ENCODE measurements at places on chromosomes 12 and 14.

DNA sequence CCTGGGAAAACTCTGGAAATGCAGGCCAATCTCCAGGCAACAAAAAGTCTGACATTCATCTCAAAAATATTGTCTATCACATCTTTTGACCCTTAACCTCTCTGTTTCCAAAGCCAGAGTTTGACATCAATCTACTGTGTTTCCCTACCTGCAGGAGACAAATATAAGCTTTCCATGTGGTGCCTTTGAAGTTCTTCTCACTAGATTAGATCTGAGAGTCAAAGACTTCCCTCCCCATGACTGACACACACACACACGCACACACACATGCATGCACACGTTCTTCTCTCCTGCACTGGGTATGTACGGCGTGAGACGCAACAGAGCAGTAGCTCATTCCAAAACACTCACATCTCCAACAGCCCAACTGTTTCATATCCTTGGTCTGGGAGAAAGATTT, 8.1 kb upstream of the ITPR2 start:
- DNase-seq: no peak

- peak; percentile 60 for DNase-seq
These were observed 42.5 kb downstream of the SMIM41 start for GRCh38 chr12:52121824-52122539.

DNA sequence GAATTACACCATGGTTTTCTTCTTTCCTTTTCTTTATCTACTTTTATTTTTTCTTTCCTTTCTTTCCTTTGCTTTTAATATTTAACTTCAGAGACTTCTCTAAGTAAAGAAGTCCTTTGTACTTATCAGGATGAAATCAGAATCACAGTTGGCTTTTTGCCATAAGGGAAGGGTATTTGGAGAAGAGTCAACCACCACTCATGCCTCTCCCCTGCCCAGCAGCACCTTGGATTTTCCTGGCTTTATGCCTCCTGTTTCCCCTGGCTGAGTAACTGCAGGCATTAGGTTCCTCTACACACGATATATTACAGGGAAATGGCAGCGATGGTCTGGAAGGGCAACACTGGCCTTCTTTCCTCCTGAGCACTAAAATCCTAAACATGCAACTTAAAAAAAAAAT, 266.4 kb upstream of the CAND1 start:
- DNase-seq: no peak

DNA sequence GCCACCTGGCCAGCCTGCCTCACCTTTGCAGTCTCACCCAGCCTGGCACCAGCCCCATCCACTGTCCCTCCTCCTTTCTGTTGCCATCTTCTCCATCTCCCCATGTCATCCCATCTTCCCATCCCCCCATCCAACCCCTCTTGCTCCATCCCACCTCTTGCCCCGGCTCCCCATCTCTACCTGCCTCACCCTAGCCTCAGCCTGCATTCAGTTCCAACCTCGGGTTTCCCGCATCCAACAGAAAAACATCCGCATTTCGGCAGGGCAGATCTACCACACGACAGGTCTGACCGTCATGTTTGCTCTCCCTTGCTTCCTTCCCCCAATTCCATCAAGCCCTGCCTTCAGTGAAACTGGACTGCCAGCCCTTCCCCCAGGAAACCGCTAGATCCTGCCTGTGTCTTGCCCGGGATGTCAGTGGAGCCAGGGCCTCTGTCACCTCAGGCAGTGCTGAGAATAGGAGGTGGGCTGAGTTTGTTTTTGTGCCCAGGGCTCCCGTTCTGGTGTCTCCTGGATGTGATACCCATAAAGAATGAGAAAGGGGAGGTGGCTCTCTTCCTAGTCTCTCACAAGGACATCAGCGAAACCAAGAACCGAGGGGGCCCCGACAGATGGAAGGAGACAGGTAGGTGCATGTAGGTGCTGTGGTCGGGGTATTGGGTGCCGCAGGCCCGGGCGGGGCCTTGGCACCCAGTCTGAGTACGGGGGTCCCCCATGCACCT, 2.5 kb downstream of the KCNH3 start:
- DNase-seq: no peak

- no peak for DNase-seq
These were observed 2.2 kb downstream of the TBPL2 start for GRCh38 chr14:55438066-55438683.

- DNase-seq: no peak
These were observed 600.9 kb upstream of the FLRT2 start for GRCh38 chr14:84929086-84929485.

- no peak for DNase-seq
These were observed 70.3 kb downstream of the ALX1 start for GRCh38 chr12:85350356-85350755.

- DNase-seq: peak; percentile 80
These were observed 1.8 kb downstream of the AHNAK2 start for GRCh38 chr14:104976198-104977007.

DNA sequence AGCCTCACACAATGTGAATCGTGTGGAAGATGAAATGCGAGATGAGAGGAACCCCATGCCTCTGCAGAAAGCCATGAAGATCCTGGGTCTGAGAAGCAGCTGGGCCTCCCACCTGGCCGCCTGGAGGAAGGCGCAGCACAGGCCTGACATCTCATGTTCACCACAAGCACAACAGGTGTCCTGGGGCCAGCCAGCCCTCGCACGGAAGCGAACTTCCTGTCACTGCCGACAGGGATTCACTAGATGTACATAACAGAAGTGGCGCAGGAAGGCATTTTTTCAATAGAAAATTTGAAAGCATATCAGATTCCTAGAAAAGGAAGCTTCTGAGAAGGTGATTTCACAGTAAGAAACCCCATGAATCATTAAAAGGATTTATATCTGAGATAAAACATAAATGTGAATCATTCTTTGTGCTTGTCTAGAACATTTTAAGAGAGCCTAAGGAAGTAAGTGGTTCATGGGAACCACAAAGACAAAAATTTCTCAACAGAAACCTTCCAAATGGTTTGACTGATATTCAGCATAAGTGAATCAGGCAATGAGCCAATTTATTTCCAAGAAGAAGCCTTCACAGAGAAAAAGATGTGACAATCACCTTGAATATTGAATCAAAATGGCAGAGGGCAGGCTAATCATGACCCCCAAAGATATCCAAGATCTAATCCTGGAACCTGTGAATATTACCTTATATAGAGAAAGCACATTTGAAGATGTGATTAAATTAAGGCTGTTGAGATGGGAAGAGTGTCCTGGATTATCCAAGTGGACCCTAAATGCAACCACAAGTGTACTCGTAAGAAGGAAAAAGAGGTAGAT, 311.9 kb downstream of the DUSP6 start:
- DNase-seq: peak; percentile 52

All from left hindlimb (tissue), 1 donor.